ENCODE measurements at places on chromosomes 2 and 18. TPM values are rescaled to one million over a fixed set of nuclear protein-coding genes. Genes with fewer than 3 reads are reported as not detected.

The NTSR2 gene
- total RNA-seq: not detected

The DPYSL5 gene
- total RNA-seq: not detected

The HOXD10 gene
- 9.3 TPM for total RNA-seq

The IL1RL1 gene
- total RNA-seq: not detected

- peak; percentile 58 for DNase-seq
These were observed 64.4 kb upstream of the FOSL2 start for GRCh38 chr2:28327956-28328922.

GRCh38 chr2:148645539-148646230 is 1.1 kb downstream of the EPC2 start:
- DNase-seq: peak; percentile 89

DNA sequence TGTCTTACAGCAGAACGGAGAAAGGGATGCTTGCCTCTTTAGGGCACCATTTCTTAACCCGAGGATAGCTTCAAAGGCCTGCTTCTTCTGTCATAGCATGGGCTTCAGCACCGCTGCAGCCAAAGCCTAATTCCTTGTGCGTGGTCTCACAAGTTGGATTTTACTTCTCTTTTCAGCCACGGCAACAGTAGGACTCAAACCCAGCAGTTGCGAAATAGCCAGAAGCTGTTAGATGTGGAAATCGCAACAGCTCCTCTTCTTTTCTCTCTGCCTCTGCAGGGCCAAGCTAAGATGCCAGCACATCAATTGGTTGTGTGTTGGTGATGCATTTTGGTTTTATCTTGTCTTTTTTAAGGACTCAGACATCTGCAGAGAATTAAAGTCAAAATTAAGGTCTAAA is 3.1 kb downstream of the NRXN1 start:
- no peak for DNase-seq

DNA sequence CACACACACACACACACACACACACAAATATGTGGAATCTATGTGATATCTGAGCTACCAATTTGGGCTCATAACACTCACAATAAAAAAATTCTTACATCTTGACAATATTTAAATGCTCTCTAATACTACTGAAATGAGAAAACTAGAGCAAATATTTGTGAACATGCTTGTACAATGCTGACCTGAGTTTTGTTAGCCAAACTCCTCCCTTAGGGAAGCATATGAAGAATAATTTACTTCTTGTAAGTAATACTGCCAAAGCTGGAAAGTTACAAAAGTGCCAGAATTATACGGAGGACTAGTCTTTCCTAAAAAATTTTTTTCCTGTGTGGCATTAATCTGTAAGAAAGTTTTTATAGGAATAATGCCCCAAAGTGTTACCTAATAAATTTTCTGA is 18.5 kb downstream of the MBD2 start:
- no peak for DNase-seq

GRCh38 chr2:46239847-46240181 is 57.4 kb upstream of the EPAS1 start:
- no peak for DNase-seq
